ENCODE measurements at places on chromosomes 2 and 18.

GRCh38 chr2:51795248-51795888 lies 763.4 kb upstream of the NRXN1 start:
- no peak for DNase-seq

GRCh38 chr2:191635333-191636234 lies 42.4 kb upstream of the NABP1 start:
- peak; percentile 93 for DNase-seq

GRCh38 chr18:67417864-67418523 lies 98.5 kb downstream of the DSEL start:
- peak; percentile 36 for DNase-seq

- peak; percentile 2 for DNase-seq
Measured at GRCh38 chr2:72204156-72204785, 56.6 kb upstream of the CYP26B1 start.

GRCh38 chr2:158664987-158665386 lies 130.1 kb upstream of the DAPL1 start:
- DNase-seq: peak; percentile 26

GRCh38 chr2:624551-625347 lies 52.5 kb downstream of the TMEM18 start:
- DNase-seq: no peak

GRCh38 chr18:2482706-2483475 lies 88.4 kb downstream of the METTL4 start:
- no peak for DNase-seq

GRCh38 chr2:180202467-180202951 lies 195.4 kb upstream of the CWC22 start:
- peak; percentile 74 for DNase-seq

GRCh38 chr2:236570081-236570868 lies 650 bp downstream of the ACKR3 start:
- DNase-seq: no peak

DNA sequence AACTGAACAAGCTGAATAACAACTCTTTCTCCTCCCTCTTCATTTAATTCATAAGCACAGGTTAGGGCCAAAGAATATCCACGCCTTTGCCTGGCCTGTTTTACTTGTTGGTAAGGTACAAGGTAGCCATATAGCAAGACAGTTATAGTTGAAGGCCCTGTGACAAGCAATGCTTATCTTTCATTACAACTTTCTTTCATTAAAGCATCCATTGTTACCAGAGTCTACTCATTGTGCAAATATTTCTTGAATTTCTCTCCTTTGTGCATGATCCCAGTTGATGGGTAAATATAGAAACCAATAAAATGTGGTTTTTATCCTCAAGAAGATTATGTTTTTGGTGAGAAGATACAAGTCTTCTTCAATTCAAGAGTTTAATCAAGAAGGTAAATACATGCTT lies 140.2 kb downstream of the UBE2E3 start:
- peak; percentile 23 for DNase-seq

GRCh38 chr18:1050012-1050657 lies 145.5 kb downstream of the ADCYAP1 start:
- peak; percentile 6 for DNase-seq

DNA sequence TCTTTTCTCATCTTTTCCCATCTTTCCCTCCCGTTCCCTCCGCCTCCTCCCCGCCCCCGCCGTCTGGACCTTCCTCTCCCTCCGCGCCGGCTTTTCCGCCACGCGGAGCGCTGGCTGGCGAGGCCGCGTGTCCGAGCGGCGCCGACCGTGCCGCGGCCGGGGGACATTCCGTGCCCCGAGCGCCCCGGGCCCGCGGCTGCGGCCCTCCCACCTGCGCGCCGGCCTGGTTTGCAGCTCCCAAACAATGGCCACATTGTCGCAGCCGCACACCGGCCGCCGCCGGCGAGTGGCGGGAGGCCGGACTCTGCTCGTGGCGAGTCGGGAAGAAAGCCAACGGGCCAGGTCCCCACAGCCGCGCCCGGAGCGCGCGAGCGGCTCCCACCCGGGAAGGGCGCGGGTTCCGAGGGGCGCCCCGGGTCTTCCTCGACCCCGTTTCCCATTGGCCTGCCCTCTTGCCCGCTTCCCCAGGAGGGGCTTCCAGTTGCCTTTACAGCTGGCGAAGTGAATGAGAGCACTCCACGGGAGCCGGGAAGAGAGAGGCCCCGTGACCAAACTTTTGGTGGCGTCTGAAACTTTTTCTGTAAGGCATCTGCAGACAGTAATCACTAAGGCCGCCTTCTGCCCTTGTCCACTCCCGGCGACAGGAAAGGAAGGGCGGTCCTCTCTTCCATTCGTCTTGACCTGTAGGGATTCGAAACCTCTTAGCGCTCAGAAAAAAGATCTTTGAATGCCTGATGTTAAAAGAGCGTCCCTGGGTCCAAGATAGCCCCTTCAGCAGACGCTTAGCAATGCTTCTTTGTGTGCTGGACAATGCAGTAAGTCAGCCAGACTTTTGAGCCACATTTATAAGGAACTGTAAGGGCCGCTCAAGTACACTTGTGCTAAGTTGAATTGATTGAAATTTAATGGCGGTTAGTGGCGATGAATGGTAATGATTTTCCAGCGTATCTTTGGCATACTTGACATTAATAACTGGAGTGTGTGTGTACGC lies 6.2 kb downstream of the GLI2 start:
- no peak for DNase-seq

- DNase-seq: no peak
Measured at GRCh38 chr18:44719519-44720060, 38.9 kb downstream of the SETBP1 start.

GRCh38 chr2:97671526-97671925 lies 2.0 kb downstream of the C2orf92 start:
- DNase-seq: no peak

DNA sequence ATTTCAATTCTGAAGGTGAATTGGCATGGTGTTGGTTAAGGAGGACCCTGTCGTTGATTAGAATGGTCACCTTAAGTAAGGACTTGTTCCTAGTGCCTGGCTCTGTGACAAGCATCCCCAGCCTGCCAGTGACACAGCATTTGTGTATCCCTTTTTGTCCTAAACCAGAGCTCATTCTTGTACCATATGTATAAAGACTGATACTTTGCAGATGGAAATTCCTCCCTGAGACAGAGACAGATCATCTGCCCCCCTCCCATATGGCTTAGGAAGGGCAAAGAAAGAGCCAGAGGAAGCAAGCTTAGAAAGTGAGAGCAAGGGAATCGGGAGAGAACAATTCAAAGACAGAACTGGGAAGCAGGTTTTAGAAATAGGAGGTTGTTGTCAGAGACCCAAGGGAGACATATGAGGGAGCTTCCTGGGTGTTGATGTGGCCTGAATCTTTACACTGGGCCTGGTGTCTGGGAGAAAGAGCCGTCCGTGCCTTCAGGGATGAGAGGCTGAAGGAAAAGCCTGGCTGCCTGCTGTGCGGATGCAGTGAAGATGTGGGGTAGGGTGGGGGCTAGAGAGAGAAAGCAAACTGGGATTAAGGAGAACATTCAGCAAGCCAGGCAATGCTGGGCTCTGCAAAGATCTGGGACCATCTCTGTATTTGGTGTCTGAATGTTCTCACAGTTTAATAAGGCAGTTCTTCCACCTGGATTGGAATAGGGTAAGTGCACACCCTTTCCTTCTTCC lies 13.2 kb upstream of the CHRNA1 start:
- peak; percentile 84 for DNase-seq
